ENCODE measurements at places on chromosomes 6 and 20.
A peak's percentile ranks its signal among the peaks of the same experiment; 100 is the strongest.

GRCh38 chr6:150116200-150116800 lies 26.5 kb upstream of the PPP1R14C start:
- no peak for DNase-seq

DNA sequence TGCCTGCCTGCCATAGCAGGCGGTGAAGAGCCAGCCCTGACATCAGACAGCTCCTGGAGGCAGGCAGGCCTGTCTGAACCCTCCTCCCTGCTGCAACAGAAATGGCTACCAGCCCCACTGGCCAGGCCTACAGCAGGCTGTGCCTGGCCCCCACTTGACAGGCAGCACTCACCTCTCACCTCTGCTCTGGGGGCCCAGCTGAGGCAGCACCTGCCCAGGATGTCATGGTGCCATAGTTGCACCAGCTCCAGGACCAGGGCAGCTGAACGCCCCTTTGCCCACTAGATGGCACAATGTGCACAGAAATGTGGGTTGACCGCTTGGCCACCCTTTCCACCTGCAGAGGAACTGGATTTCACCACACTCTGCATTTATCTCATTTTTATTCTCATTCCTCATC lies 30.6 kb downstream of the MRPL14 start:
- peak; percentile 61 for DNase-seq

DNA sequence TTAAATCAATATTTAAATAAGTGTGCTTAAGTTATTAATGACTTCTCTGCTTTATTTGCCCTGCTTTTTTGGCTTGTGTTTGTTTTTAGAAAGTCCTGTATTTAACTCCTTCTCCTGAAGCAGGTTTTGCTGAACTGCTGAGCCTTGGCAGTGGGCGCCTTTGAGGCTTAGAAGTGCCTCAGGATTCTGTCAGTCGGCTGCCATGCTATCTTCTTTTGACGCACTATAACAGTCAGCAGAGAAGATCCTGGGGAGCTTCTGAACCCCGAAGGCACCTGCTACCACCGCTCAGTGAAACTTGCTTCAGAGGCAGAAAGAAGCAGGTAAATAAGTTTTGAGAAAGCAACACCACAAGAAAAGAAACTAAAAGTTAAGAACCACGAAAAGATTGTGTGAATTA lies 22.4 kb downstream of the PCMT1 start:
- no peak for DNase-seq

DNA sequence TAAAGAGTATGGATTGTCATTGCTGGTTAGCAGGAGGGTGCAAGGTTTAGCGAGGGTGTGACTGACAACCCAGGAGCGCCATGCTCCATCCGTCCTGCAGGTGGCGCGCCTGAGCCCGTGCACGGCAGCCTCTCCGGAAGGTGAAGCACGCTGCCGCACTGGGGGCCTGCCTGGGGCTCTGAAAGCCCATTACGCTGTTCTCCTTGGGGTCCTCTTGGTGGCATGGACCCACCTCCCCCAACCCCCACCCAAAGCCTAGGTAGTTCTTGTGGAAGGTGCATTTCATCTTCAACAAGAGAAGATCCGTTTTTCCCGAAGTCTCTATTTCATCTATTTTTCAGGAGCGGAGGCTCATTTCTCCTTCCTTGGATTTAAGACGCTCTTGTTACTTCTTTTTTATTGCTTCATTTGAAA lies 197.4 kb upstream of the KCNG1 start:
- DNase-seq: peak; percentile 62

- DNase-seq: no peak
These were observed 234.3 kb downstream of the ARHGAP18 start for GRCh38 chr6:129475477-129476247.

GRCh38 chr20:52372169-52372568 lies 180.6 kb upstream of the ZFP64 start:
- no peak for DNase-seq

DNA sequence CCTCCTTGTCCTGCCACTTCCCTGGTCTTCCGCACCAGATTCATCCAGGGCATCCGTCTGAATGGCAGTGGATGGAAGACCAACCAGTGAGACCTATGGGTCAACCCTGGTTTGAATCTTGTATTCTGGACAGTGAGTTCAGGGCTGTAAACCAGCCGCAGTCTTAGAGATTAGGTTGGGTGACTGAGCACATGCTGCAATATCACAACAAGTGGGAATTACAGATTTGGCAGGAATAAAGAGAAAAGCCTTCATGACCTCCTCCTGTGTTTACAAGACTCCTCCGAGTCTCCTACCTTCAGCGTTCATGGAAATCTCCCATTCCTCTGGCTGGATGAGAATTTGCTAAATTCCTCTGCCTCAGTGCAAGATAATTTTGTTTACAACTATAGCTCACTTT lies 9.9 kb downstream of the ECI2 start:
- DNase-seq: no peak

- no peak for DNase-seq
These were observed 43.5 kb downstream of the FNDC1 start for GRCh38 chr6:159212525-159213280.

DNA sequence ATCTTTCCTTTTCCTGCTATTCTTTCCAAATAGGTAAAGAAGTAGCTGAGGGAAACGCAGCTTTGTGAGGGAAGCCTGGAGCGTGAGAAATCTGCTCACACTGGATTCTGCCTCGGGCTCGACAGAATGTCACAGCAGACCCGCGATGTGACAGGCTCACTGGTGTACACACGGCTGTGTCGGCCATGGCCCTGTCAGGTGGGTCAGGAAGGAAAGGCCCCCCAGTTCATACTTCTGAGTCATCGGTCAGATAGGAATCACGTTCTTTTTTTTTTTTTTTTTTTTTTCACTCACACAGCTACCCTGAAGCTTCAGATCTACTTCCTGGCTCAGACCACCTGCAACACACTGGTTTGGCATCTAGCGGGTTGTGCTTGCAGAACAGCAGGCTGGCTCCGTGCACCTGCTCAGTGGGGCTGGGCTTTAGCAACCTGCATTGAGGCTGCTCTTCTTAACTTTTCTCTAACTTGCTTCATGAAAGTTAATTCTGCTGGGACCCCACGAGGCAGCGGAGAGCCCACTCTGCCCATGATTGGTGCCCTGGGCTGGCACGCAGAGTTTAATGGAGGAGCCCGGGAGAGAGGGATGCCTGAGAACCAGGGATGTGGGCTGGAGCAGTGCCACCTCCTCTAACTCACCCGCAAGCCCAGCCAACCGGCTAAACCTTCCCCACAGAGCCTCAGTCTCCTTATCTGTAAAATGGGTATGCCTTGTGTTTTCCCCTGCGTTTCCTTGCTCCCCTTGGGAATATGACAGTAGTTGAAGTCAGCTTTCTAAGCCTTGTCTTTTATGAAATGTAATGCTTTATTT lies 61.5 kb upstream of the FNDC1 start:
- no peak for DNase-seq

DNA sequence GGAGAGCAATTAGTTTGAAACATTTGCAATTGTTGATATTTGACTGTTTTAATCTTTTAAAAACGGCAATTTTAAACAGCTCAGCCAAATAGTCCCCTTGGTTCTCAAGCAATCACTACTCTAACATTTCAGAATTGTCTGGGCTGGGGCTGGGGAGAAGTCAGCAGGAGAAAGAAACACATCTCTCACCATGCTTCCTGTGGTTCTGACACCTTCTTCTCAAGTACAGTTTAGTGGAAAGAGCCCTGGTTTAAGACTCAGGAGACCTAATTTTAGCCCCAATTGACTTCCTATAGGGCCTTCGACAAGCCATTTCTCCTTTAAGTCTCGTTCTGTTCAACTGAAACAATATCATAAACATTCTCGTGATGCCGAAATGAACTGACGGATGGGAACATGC lies 168.4 kb upstream of the CDYL start:
- no peak for DNase-seq

DNA sequence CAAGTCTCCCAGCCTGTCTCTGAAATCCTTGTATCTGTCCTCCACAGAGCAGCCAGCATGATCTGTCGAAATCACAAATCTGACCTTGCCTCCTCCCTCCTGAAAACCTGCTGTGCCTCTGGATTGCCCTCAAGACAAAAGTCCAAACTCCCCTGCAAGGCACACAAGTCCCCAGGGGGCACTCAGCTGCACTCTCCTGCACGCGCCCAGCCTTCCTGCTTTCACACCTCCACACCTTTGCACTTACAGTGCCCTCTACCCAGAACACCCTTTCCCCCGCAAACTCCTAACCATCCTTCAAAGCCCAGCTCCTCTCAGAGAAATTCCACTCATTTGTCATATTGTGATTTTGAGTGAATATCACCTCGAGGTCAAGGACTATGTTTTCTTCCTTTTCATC lies 83.4 kb upstream of the TOP1 start:
- DNase-seq: no peak

DNA sequence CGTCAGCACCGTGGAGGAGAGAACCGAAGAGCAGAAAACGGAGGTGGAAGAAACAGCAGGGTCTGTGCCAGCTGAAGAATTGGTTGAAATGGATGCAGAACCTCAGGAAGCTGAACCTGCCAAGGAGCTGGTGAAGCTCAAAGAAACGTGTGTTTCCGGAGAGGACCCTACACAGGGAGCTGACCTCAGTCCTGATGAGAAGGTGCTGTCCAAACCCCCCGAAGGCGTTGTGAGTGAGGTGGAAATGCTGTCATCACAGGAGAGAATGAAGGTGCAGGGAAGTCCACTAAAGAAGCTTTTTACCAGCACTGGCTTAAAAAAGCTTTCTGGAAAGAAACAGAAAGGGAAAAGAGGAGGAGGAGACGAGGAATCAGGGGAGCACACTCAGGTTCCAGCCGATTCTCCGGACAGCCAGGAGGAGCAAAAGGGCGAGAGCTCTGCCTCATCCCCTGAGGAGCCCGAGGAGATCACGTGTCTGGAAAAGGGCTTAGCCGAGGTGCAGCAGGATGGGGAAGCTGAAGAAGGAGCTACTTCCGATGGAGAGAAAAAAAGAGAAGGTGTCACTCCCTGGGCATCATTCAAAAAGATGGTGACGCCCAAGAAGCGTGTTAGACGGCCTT lies 41.6 kb downstream of the ZBTB2 start:
- no peak for DNase-seq
